Heart left ventricle (tissue), 16 donors: ENCODE measurements at places on chromosomes 3 and 15. TPM values are rescaled to one million over a fixed set of nuclear protein-coding genes. Genes with fewer than 3 reads are reported as not detected.

DNA sequence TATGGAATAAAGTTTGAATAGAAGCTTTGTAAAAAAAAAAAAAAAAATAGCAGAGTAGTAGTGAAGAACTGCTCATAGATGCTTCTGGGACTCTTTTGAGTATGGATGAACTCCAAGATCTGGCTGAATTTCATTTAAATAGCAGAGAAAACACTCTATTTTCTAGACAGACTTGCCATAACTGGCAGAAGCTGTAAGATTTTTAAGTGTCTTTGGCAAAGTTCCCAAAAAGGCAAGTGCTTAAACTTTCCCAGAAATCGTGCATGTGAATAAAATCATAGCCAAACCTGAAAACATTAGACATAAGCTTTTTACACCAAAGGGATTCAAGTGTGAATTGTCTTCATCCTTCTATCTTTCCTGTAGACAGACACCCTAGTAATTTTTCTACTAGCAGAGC lies 110.3 kb upstream of the MITF start:
- DNase-seq = no peak

DYNC1LI1 gene
- 64.3 TPM for polyA plus RNA-seq

GRCh38 chr15:40978562-40978961 lies 25.3 kb downstream of the CHAC1 start:
- no peak for DNase-seq

- no peak for DNase-seq
Measured at GRCh38 chr15:58393241-58393662, 38.5 kb upstream of the LIPC start.

DNA sequence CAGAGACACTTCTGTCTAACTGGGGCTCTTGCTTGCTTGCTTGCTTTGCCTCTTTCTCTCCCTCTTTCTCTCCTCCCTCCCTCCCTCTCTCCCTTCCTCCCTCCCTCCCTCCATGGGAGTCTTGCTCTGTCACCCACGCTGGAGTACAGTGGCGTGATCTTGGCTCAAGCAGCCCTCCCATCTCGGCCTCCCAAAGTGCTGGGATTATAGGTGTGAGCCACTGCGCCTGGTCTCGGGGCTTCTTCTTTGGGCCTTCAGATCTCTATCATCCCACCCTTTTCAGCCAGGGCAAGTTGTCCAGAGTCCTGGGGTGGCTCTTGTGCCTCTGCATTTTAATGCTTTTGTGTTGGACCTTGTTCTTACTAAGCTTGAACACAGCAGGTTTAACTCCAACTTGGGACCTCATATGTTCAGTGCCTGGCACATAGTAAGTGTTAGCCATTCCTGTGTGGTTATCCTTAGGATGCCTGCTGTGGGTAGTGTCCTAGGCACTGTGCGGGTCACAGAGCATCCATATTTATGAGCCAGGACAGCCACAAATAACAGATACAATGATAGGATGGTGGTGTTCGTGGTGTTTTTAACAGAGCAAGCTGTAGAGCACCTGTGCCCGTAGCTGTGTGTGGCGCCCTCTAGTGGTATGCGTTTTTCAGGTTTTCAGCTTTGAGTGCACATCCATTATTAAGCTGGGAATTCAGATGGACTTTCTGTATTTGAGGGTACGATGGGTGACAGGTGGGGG lies 75.1 kb downstream of the CCK start:
- peak; percentile 61 for DNase-seq

PAQR5 gene
- polyA plus RNA-seq = 0.91 TPM

DNA sequence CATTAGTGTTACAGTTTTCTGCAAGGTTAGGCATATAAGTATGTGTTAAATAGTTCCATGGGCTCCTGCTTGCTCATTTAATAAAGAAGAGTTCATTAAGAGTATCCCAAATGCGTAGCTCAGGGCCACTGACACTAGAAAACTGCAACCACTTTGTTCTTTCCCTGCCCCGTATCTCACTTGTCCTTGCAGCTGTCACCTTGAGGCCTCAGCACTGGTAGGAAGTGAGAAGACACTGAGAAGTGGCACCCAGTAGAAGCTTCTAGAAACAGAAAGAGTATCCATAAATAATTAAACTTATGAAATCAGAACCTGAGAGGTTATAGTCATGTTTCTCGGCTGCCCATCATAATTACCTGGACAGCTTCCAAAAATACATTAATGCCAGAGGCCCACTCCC lies 266.0 kb downstream of the KCNMB2 start:
- no peak for DNase-seq

DNA sequence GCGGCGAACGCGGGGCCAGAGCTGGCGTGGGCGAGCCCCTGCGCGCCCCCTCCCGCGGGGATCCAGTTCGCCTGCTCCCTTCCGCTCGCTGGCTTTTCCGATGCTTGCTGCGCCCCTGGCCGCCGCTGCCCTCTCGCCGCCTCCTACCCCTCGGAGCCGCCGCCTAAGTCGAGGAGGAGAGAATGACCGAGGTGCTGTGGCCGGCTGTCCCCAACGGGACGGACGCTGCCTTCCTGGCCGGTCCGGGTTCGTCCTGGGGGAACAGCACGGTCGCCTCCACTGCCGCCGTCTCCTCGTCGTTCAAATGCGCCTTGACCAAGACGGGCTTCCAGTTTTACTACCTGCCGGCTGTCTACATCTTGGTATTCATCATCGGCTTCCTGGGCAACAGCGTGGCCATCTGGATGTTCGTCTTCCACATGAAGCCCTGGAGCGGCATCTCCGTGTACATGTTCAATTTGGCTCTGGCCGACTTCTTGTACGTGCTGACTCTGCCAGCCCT lies 721 bp downstream of the P2RY1 start:
- DNase-seq = peak; percentile 28

DNA sequence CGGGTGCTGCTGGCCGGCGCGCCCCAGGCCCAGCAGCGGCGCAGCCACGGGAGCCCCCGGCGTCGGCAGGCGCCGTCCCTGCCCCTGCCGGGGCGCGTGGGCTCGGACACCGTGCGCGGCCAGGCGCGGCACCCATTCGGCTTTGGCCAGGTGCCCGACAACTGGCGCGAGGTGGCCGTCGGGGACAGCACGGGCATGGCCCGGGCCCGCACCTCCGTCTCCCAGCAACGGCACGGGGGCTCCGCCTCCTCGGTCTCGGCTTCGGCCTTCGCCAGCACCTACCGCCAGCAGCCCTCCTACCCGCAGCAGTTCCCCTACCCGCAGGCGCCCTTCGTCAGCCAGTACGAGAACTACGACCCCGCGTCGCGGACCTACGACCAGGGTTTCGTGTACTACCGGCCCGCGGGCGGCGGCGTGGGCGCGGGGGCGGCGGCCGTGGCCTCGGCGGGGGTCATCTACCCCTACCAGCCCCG lies 777 bp downstream of the LOXL1 start:
- DNase-seq = peak; percentile 85

DNA sequence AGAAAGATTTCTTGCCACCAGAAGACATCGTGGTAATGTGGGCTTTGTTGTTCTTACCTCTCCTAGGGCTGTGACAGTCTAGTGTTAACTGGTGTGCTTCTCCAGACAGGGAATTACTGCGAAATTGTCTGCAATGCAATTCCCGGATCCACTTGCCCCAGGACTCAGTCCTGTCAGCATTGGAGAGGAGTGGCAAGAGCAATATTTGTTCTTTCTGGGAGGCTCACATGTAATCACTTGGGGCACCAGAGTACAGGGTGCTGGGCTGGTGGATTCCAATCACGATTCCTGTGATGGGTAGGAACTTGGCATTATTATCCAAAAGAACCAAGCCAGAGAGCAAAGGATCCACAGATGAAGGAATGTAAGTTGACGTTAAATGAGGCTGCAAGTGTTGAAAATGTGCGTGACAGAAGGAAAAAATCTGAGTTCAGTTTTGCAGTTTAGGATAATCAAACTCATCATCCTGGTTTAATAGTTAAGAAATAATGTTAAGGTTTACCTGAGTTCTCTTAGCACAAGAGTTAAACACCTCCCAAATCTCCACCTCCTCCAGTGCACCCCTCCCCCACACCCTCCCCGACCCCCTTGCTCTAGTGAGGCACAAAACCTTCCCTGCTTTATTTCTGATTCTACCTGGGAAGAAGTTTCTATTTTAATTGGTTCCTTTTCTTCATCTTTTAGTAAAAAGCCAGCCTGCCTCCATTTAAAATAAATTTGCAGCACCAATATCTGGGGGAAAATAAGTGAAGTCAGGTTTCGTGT lies 79.2 kb downstream of the GMPS start:
- DNase-seq = no peak

- DNase-seq = peak; percentile 92
Measured at GRCh38 chr3:129606636-129607390, at the start of gene PLXND1. PLXND1 (minus strand) TSS chr3:129606676; CDS start chr3:129606639, 37 bp downstream.

KIF15 gene
- polyA plus RNA-seq = 0.26 TPM

DNA sequence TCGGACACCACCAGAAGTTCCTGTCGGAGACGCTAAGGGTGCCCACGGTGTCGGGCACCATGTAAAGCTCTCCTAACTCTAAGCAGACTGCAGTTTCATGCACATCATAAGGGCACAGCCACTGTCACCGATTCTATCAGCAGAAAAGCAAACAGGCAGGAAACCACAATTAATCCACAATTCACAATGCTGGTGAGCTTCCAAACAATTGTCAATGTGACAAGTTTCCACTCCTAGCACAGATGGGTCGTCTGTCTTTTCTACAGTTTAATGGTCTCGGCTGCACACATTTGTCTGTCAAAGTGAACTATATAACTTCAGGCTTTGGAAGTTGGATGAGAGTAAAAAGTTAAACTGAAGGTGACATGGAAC lies 8.8 kb upstream of the OCA2 start:
- no peak for DNase-seq

GRCh38 chr15:48703544-48703943 lies 58.0 kb upstream of the FBN1 start:
- no peak for DNase-seq

DNA sequence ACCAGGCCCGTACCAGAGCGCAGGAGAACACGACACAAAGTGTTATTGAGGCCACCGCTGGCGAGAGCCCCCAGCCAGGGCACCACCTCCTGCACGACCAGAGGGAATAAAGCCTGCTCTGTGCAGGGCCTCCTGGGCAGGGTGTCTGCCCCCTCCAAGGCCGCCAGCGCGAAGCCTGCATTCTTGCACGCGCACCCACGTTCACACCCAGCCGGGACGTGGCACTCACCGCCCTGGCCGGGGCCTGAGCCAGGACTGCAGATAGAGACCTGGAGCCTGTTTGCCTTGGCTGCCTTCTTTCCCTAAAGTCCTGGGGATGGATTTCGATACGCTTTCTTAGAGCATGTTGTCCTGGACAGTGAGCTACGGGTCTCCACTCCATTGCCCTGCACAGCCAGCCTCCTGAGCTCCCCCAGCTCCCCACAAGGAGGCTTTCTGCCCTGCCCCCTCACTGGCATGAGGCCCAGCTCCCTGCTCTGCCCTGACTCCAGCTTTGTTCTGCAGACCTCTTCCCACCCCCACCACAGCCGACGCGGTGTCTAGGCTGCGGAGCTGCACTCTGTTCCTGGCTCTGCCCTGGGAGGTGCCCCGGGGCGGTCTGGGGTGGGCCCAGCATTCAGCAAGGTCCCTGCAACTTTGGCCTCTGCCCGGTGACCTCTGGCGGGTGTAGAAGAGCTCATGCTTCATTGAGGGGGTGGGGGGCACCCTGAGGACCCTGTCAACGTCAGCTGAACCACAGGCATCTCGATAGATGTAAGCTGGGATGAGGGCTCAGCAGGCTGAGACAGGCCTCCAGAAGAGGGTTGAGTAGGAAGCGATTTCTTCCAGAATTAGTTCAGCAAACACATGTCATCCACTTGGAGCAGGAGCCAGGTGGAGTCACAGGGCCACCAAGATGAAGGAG lies 145.0 kb downstream of the LRRK1 start:
- DNase-seq = peak; percentile 41

DNA sequence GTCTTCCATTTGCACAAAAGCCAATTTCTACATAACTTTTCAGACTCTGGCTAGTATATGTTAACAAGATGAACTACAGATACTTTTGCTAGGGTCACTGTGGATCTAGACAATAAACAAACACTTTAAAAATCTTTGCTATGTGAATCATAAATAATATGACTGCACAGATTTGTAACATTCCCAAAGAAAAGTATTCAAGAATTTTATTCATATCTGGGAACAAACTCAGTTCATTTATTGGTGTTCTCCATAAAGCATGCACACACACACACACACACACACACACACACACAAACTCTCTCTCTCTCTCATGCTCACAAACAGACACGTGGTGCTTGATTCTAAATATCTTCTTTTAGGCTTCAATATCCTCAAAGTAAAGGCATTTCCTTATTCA lies 18.8 kb upstream of the THRB start:
- DNase-seq = no peak

FBXO45 gene
- 2.1 TPM for polyA plus RNA-seq

DNA sequence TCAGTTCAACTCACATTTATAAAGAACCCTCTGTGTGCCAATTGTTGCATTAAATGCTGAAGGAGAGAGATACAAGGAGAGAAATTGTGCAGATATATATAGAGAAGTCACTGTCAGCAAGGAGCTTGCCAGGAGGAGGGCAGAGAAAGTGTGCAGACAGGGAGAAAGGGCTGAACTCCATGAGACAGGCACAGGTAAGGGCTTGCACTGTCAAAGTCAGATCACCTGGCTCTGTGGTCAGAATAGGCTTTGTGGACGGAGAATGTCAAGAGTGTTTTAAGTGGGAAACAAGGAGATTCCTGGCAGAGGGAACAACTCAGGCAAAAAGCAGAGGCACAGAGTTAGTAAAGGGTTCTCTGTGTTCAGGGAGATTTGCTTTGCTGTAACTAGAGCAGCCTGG lies 303.0 kb upstream of the TPRG1 start:
- no peak for DNase-seq
